ENCODE measurements at places on chromosomes 7 and 10.

DNA sequence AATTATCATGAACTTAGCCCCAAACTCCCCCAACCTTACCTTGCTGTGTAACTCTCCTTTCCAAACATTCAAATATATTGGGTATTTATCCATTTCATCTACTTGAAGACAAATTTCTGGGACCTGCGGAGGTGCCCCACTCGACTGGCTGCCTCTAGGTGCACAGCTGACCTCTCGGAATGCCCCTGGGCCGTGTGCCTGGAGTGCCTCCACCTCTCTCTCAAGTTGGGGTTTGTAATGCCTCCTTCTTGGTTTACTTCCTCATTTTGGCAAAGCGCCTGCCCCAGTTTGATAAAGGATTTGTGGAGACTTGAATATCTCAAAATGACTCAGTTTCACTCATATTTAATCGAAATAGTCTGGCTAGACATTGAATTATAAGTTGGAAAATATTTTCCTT lies 16.6 kb downstream of the ZNF777 start:
- DNase-seq: no peak

DNA sequence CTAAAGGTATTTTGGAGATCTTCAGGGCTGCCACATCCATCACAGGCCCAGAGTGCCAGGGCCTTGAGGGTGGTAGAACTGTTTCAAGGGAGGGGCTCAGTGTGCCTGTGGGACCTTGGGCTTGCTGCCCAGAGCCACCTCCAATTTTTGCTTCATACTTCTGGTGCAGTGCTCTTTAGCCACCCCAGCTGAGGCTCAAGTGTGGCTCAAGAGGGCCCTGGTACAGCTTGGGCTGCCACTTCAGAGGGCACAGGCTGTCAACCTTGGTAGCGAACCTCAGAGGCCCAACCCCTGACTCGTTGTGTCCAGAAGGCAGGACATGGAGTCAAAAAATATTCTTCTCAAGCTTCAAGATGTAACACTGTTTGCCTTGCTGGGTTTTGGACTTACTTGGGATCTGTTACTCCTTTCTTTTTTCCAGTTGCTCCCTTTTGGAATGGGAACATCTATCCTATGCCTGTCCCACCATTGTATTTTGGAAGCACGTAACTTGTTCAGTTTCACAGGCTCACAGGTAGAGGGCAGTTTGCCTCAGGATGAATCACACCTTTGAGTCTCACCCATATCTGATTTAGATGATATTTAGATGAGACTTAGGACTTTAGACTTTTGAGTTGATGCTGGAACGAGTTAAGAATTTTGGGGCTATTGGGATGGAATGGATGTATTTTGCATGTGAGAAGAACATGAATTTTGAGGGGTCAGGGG lies 224.8 kb downstream of the RPS24 start:
- DNase-seq: no peak

DNA sequence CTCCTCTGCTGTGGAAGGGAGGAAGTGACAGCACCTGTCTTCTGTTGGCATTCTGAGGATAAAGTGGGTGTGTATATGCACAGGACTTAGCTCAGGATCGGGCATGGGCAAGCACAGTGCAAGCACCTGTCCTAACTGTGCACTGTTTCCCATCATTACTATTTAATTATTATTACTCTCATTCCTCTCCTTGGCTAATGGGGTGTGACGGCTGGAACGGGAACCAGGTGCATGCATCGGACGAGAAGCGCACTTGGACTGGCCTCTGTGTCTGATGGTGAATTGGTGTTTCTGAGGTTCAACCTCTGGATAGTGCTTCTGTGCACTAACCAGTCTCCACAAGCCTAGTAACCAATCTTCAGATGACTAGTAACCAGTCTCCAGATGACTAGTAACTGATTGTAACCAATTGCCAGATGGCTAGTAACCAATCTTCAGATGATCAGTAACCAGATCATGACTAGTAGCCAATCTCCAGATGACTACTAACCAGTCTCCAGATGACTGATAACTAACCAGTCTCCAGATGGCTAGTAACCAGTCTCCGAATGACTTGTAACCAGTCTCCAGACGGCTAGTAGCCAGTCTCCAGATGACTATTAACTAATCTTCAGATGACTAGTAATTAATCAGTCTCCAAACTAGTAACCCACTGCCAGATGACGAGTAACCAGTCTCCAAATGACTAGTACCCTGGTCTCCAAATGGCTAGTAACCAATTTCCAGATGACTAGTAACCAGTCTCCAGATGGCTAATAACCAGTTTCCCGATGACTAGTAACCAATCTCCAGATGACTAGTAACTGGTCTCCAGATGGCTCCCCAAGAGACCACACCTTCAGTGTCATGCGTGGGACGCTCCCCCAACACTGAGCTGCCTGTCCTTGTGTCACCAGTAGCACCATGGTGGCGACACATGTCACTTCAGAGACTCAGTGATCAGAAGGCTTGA lies 85.8 kb downstream of the PAXIP1 start:
- no peak for DNase-seq

GRCh38 chr7:2242541-2243429 lies 759 bp downstream of the NUDT1 start:
- peak; percentile 26 for DNase-seq

- peak; percentile 87 for DNase-seq
Observed at GRCh38 chr7:47453093-47454061, 128.5 kb downstream of the TNS3 start.

GRCh38 chr7:158228986-158229385 lies 358.6 kb downstream of the PTPRN2 start:
- no peak for DNase-seq

GRCh38 chr10:120386896-120387295 lies 70.1 kb upstream of the PLPP4 start:
- peak; percentile 49 for DNase-seq

GRCh38 chr10:12869427-12869826 lies 132.1 kb downstream of the CCDC3 start:
- DNase-seq: no peak

GRCh38 chr7:150950496-150951180 lies 27.5 kb downstream of the KCNH2 start:
- no peak for DNase-seq

GRCh38 chr10:79396520-79396919 lies 48.9 kb downstream of the ZCCHC24 start:
- no peak for DNase-seq

DNA sequence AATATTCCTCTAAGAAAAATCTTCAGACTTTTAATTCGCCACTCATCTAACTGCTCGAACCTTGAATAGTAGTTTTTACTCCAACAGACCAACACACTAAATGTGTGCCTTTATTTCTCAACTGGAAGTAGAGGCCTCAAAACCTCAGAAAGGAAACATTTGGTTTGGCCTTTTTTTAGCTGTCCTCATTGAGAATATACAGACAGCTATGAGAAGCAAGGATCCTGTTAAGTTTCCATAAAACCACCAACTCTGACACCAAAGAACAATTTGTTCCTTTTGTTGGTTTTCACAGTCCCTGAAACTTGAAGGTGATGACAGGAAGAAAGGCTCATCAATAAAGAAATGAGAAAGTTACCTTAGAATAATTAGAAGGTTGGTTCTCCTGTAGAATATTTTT lies 199.2 kb upstream of the MEOX2 start:
- DNase-seq: no peak

- peak; percentile 62 for DNase-seq
Observed at GRCh38 chr7:16891338-16891737, 9.6 kb upstream of the AGR3 start.

- peak; percentile 91 for DNase-seq
Observed at GRCh38 chr7:132739271-132739955, 163.1 kb upstream of the PLXNA4 start.

DNA sequence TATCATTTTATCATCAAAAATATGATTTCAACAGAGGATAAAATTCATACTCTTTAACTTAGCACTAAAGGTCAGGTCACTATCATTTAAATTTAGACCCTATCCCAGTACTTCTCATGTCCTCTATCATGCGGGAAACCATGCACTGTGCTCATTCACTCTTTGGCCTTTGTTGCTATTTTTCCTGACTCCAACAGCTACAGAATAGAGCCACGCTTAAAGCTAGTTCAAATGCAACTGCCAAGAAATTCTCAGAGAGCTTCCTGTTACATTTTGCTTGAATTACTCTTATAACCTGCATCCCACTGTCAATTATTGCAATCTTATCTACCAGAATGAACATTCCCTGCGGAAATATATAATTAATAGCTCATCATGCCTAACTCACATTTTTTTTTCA lies 58.3 kb downstream of the SEMA3A start:
- DNase-seq: no peak

DNA sequence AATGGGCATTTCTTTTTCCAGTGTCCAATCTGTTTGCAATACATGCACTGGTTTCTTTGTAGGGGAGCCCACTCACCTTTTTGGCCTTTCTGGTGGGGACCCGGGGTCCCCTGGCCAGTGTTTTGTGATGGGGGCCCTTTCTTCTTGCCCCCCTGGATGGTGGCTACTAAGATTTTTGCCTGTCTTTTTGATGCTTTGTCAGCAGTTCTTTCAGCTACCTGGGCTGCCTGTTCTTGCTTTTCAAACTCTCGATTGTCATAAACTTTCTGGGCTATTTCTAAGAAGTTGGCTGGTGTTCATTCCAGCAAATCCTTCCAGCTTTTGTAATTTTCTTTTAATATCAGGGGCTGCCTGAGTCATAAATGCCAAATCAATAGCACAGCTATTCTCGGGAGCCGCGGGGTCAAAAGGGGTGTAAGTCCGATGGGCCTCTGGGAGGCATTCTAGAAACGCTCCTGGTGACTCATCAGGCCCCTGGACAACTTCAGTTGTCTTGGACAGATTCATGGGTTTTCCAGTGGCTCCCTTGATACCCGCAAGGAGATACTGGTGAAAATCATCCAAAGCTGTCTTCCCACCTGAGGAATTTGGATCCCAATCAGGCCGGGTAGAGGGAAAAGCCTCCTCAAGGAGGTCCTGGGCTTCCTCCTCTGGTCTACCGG lies 79.0 kb downstream of the PRR15 start:
- DNase-seq: peak; percentile 14

- DNase-seq: no peak
Observed at GRCh38 chr10:35364808-35365207, 28.5 kb downstream of the CCNY start.

- no peak for DNase-seq
Observed at GRCh38 chr7:16926861-16927260, 45.1 kb upstream of the AGR3 start.

DNA sequence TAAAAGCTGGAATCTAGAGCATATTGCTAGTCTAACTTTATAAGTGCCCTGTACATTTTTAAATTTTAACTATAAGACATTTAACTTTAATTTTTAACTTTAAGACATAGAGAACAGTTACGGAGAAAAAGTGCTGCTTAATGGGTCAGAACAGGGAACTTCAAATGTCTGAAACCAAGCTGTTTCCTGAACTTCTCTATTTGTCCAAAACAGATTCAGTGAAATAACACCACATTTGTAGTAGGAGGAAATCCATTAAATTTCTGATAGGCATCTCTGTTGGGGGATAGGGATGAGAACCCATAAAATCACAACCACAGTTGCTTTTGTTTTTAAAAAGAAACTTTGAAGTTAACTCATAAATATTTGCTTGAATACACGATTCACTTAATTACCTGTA lies 170.8 kb upstream of the ANK3 start:
- DNase-seq: no peak

- DNase-seq: no peak
Observed at GRCh38 chr7:102288285-102288930, 1.7 kb downstream of the SH2B2 start.

DNA sequence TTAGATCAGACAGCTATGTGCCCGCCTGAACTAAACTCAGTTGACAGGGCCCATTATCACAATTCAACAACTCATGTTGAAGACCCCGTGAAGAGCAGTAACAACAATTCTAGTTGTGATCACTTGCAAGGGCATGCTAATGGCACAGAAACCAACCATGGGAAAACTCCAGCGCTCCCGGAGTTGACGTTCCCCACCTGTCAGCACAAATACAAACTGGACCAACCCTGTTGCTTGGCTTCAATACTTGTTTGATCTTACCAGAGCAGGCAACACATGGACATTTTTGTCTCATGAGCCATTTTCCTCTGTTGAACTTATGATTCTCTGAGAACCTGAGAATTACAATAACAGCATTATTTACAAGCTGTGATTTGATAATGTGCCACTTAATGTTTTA lies 119.0 kb upstream of the LANCL2 start:
- DNase-seq: no peak

GRCh38 chr7:115135146-115135545 lies 213.3 kb downstream of the MDFIC start:
- DNase-seq: no peak

GRCh38 chr10:95245425-95246055 lies 45.3 kb downstream of the PDLIM1 start:
- DNase-seq: no peak

GRCh38 chr10:43671659-43672531 lies 23.2 kb upstream of the ZNF32 start:
- peak; percentile 64 for DNase-seq

DNA sequence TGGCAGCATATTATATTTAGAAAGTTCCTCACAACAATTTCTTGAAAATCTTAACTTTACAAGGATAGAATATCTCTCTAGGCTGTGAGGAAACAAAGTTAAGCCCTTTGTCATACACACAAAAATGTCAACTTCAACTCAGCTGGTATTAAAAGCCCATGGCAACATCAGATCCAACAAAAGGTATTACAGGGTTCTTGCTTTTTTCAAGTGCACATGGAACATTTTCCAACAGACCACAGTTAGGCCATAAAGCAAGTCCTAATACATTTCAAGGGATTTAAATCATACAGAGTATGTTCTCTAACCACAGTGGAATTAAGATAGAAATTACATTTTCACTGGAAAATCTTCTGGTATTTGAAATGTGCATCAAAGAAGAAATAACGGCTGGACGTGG lies 71.9 kb upstream of the OIT3 start:
- peak; percentile 24 for DNase-seq

DNA sequence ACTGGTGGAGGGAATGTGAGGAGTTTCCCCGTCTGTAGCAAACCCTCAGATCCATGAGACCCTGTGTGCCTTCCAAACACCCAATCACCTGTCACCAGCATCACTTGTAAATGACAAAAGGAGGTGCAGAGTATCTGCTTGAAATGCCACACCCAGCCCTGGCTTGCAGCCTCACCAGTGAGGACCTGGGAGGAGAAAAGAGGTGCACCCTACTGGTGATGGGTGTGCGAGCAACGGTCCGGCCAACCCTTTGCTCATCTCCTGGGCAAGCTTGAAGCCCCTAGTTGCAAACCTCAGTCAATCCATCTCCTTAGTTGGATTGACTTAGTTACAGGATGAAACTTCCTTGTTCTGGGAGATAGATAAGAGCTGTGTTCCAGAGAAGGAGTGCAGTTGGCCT lies 62.4 kb upstream of the WAPL start:
- no peak for DNase-seq

Data from fibroblast of skin of back (primary cell).